CD4-positive, alpha-beta T cell (primary cell): ENCODE measurements at places on chromosomes 1 and 21.

GRCh38 chr1:212475151-212475550 is 42.4 kb downstream of the NENF start:
- DNase-seq = no peak

GRCh38 chr1:245229051-245229450 is 74.3 kb downstream of the KIF26B start:
- no peak for DNase-seq

GRCh38 chr1:220382994-220383393 is 110.7 kb upstream of the RAB3GAP2 start:
- DNase-seq = no peak

DNA sequence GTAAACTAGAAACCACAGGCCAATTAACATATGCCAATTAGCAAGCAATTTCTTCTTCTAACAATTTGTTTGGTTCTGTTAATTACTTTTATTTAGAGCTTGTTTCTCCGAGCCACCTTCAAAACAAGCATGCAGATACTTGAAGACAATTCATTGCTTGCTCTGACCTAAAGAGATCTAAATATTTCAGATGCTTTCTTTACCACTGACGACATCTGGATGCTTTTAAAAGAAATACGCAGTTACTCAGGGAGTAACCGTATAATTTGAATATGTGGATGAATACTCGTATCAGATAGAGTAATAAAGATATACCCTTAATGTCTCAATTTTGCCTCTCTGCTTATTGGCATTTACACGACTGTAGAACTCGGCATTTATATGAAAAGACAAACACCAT is 390.0 kb downstream of the DISC1 start:
- DNase-seq = no peak

DNA sequence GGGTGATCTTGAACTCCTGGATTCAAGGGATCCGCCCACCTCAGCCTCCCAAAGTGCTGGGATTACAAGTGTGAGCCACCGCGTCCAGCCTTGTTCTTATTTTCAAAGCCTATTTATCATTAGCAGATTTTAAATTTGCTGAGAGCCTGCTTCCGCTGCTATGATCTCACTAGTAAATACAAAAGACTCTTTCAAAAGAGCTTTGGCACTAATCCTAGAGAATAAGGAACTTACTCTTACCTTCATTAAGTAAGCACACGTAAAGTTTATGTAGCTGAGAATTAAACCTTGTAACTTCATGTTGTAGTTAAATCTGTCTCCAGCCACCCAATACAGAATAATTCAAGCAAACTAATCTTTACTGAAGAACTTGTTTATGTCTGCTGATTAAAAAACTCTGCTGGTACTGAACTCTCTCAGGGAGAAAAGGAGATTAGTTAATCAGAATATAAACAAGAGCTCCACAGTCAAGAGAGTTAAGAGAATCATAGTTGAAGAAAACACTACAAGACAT is 72.3 kb downstream of the RUSC1 start:
- no peak for DNase-seq

GRCh38 chr1:108505763-108506070 is 54.2 kb upstream of the EEIG2 start:
- no peak for DNase-seq

DNA sequence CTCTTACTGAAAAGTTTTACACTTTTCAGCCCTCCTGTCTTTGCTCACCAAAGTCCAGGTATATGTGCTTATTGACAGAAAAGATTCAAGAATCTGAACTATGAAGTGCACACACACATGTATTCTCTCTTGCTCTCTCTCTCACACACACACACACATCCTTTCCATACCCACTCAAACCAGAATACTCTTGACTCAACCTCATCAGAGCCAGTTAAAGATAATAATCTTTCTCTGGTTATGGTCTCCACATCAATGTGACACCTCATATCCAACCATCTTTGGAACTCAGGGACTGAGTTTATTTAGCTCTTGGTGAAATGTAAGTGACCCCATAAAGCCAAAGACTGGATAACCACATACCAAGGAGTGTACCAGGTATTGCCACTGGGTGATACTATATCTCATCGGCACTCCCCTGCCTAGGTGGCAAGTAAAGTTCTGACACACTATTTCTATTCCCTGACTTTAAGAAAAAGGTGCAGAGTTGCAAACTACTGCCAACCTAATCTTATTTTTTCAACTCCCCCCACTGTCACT is 24.9 kb upstream of the RGS8 start:
- no peak for DNase-seq

GRCh38 chr1:72037745-72038343 is 244.5 kb downstream of the NEGR1 start:
- no peak for DNase-seq

DNA sequence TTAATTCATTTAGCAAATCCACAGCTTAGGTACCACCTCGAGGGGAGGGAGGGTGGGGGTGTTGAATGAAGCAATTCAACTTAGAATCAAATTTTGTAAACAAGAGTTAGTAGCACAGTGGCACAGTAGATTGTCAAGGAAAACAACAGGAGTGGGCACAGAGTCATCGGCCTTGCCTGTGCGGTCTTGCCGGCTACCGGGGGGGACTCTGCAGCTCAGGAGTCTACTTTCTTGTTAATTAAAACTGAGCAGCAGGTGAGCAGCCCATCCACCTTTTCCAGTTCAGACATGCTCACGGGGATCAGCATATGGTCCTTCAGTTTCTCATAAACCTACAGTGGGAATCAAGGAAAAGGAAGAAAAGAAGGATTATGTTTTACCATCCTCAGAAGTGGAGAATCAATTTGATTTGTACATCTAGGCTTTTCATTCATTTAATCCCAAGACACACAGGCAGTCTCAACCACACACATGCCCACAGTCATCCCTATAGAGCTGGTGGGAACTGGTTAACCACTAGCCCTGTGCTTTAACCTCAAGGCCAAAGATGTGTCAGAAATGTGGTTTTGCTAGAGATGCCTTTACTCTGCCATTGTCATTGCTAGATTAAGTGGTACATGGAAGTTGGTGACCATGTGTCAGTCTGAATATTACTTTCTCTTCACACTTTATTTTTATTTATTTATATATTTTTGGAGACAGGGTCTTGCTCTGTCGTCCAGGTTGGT is 45.0 kb upstream of the BCL10 start:
- no peak for DNase-seq

DNA sequence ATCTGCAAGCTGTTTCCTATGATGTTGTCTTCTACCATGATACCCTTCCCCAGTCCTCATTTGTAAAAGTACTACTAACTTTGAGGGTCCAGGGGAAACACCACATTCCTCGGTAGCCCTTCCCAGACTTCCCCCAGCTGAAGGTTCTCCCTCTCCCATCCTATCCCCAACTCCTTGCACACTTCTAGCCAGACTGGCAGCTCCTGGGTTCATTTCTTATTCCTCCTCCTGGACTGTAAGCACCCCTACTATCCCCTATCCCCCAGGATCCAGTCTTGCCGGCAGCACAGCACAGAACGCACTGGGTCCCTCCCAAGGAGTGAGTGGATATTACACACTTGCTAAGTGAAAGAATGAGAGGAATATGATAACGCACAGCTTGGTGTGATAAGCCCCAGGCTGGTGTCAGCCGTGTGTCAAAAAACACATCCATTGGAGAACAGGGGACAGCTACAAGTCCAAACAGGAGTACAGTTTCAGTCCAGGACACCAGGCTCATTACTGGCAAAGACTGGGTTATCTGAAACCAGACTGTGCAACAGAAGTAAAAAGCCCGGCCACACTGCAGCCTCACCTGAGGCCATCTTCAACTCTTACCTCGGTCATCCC is 100.2 kb downstream of the SSBP3 start:
- DNase-seq = no peak

- DNase-seq = no peak
Measured at GRCh38 chr1:65255035-65255655, 54.2 kb upstream of the DNAJC6 start.

DNA sequence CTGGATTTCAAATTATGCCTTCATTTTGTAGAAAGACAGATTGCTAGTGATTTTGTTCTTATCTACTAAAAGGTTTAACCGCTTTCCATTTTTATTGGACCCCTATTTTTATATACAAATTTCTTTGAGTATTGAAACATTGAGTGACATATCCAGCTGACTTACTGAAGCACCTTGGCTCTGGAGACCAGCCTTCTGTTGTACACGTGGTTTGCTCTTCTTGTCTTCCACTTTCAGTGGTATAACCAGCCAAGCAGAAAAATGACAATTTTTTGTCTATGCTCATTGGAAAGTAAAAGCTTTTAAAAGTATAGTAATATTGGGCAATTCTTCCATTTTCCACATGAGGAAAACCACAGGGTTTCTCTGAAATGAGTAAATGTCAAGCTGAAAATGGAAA is 4.4 kb downstream of the F13B start:
- no peak for DNase-seq

DNA sequence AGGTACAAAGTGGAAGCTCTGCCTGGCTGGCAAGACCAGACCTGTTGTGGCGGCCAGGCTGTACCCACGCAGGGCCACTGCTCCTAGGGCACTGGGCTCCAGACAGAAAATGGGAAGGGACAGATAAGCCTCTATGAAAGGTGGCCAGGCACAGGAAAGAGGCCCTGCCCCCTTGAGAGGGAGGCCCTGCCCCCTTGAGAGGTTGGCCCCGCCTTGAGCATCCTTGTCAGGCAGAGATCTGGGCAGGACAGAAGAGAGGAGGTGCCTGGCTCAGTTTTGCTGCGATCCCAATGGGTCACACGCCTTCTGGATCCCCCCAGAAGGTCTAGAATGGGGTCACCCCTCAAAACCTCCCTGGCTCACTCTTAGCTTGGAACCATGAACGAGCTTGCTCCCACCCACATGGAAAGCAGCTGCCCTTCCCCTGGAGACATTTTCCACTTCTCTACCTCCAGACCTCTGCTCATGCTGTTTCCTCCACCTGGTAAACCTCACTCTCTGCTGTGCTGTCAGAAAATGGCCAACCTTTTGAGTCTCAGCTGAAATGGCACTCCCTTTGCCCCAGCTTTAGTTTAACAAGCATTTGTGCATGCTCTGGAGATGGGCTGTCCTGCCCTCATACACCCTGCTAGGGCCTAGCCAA is 17.5 kb upstream of the ECE1 start:
- DNase-seq = no peak

GRCh38 chr1:101039245-101039644 is 13.7 kb upstream of the DPH5 start:
- no peak for DNase-seq

DNA sequence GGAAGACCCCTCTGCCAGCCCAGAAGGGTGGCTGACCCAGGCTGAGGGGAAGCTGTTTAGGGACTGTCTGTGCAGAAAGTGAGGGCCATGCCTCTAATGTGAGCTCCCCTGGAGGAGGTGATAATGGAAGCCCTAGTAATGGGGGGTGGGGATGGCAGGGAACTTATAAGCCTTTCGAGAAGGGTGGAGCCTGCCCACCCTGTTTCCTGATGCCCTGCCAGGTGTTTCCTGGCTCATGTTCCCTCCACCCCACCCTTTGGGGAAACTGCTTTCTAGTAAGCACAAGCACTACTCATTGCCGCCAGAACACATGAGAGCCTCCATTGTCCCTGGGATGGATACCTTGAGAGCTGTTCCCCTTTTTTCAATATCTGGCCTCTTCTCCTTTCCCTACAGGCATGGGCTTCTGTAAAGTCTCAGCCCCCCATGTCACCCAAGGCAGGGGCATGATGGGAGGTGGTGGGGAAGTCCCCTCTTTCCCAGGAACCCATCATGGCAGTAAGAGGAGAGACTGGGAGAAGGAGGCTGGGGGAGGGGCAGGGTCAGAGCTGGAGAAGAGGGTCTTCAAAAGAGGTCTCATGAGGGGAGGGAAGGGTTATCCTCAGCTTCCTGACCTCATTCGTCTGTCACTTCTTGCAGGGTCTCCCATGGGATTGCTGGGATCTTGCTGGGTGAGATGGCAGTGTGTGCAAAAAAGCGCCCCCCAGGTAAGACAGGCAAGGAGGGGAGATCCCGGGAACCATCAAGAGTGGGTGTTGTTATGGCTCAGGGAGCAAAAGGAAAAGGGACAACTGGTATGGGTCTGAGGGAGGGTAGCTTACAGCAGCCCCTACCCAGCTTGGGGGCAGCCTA is 2.4 kb downstream of the ATP8B2 start:
- DNase-seq = peak; percentile 48

- no peak for DNase-seq
Measured at GRCh38 chr1:4366091-4366490, 288.3 kb upstream of the AJAP1 start.

DNA sequence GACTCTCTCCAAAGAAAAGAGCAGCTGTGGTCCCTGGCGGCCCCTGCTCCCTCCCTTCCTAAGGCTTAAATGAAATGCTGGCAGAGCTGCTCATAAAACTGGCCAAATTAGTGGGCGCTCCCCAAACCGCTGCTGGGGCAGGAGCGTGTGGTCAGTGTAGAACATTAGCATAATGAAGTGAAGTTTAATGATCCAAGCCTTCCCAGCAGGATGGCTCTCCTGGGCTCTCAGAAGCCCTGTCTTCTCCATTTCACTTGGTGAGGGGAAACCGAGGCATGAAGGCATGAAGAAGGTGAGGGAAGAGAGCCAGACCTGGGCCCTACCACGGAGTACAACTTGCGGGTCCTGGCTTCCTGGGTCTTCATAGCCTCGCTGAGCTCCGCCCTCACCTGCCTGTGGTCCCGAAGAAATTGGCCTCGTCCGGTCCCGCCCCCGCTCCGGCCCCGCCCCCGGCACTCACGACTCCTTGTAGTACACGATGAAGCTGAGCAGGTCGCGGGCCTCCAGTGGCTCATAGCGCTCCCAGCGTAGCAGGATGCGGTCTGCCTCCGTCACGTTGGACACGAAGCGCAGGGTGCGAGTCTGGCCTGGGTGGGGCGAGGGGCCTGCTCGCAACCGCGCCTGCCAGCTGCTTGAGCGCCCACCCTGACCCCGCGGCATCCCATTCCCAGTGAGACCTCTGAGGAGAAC is 10.3 kb downstream of the INSRR start:
- peak; percentile 59 for DNase-seq
